ENCODE measurements at places on chromosomes 2 and 18. TPM values are rescaled to one million over a fixed set of nuclear protein-coding genes. Genes with fewer than 3 reads are reported as not detected.

DNA sequence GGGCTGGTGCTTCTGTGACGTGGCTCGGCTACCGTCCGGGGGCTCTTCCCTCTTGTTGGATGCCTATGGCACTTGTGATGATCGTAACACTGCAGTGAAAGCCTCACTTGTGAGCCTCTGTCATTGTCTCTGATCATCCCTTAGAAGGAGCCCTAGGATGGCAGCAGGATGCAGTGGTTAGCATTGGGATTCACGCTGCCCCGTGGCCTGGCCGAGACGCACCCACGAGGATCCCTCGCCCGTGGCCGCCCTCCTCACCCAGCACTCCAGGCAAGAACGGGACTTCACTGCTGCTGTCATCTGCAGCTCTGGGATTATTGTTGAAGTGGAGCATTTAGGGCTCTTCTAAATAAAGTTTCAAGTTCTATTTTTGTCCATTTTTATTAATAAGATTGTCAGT is 46.8 kb upstream of the CTDP1 start:
- H3K4me1 ChIP-seq, result no peaks in the 10 kb centered on the region
- H3K27ac ChIP-seq, result no peak overlapping the region
- H3K4me3 ChIP-seq, result no peak overlapping the region
- peaks cover 6% of the 10 kb centered on the region for H3K27me3 ChIP-seq

GRCh38 chr2:28217042-28217740 is 175.5 kb upstream of the FOSL2 start:
- DNase-seq, result no peak
- no peak overlapping the region for H3K27ac ChIP-seq
- no peaks in the 10 kb centered on the region for H3K27me3 ChIP-seq
- no peak overlapping the region for H3K4me3 ChIP-seq
- peaks cover 13% of the 10 kb centered on the region for H3K4me1 ChIP-seq

The RTTN gene
- 6.3 TPM for total RNA-seq

DNA sequence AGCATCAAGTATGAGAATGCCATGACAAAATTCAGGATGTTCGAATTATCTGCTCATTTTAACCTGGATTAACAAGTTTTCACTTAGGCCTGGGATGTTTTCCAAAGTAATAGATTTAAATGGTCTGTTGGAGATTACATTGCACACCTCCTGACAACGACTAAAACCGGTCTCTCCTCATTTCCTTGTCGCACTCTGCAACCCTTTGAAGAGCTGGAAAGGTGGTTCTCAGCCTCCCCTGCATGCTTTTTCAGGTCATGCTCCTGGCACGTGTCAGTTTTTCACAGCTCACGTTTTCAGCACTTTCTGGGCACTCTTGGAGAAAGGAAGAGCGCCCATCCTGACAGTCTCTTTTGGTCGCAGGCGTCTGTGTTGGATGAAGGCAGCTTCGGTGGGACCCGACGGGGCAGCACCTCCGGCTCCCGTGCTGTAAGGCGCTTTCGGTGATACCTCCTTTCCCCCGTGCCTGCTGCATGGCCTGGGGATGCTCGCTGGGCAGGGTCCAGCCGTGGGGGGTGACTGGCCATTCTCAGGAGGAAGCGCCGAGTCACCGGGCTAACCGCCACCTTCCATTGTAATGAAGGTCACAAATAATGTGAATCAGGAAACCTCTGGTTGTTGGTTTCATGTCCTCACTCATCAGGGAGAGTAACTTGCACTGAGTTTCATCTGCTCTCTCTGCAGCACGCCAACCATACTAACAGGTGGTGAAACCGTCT is 63.5 kb upstream of the RBM44 start:
- H3K27ac ChIP-seq, result peak overlapping the region; percentile 47
- H3K27me3 ChIP-seq, result no peaks in the 10 kb centered on the region
- H3K36me3 ChIP-seq, result peaks cover 10% of the 10 kb centered on the region
- H3K4me1 ChIP-seq, result peaks cover 84% of the 10 kb centered on the region
- DNase-seq, result no peak
- H3K4me3 ChIP-seq, result no peak overlapping the region

The LINC00305 gene
- not detected for total RNA-seq

DNA sequence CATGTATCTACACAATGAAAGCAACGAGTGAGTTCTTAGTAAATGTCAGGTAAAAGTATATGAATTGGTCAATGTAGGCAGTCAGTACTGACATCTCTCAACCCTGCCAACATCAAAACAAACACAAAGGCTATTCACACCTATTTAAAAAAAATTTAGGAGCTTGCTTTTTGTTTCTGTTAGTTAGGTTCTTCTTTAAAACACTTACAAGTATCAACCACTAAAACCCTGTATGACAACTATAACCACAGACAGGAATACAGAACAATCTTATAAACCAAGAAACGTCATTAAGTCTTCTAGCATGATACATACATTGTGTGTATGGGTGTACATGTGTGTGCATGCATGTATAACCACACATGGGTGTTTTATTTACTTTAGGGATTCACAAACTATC is 131.0 kb downstream of the TCF4 start:
- DNase-seq, result no peak
- H3K36me3 ChIP-seq, result no peaks in the 10 kb centered on the region
- no peaks in the 10 kb centered on the region for H3K27me3 ChIP-seq
- H3K4me1 ChIP-seq, result peaks cover 10% of the 10 kb centered on the region
- no peak overlapping the region for H3K27ac ChIP-seq
- no peak overlapping the region for H3K4me3 ChIP-seq

DNA sequence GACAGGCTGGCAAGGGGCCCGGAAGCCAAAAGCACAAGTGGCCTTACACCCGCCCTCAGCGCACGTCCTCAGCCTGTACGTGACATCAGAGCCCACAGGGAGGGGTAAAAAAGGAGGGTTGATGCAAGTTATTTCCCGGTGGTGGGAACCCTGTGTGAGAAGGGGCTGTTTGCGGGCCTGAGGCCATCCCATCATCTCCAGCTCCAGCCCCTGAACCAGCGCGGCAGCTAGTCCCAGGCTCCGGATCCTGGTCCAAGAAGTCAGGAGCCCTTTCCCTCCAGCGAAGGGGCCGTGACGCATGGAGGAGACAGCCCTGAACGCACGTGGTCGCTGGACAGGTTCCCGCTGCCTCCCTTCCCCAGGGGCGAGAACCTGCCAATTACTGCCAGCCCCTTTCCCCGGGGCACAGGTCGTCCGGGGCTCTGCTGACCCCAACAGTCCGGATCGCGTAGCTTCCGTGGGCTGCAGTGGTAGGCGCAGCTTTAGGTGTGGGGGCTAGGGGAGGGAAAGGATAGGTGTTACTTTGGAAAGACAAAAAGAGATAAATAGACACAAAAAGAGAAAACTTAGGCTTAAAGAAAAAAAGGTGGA is 1.3 kb upstream of the LRP2 start:
- peak overlapping the region; percentile 42 for H3K4me3 ChIP-seq
- peaks cover 10% of the 10 kb centered on the region for H3K27me3 ChIP-seq
- no peaks in the 10 kb centered on the region for H3K4me1 ChIP-seq
- no peak for DNase-seq
- no peaks in the 10 kb centered on the region for H3K36me3 ChIP-seq

The SLC11A1 gene
- 8.7 TPM for total RNA-seq

The LONRF2 gene
- 11.3 TPM for total RNA-seq

DNA sequence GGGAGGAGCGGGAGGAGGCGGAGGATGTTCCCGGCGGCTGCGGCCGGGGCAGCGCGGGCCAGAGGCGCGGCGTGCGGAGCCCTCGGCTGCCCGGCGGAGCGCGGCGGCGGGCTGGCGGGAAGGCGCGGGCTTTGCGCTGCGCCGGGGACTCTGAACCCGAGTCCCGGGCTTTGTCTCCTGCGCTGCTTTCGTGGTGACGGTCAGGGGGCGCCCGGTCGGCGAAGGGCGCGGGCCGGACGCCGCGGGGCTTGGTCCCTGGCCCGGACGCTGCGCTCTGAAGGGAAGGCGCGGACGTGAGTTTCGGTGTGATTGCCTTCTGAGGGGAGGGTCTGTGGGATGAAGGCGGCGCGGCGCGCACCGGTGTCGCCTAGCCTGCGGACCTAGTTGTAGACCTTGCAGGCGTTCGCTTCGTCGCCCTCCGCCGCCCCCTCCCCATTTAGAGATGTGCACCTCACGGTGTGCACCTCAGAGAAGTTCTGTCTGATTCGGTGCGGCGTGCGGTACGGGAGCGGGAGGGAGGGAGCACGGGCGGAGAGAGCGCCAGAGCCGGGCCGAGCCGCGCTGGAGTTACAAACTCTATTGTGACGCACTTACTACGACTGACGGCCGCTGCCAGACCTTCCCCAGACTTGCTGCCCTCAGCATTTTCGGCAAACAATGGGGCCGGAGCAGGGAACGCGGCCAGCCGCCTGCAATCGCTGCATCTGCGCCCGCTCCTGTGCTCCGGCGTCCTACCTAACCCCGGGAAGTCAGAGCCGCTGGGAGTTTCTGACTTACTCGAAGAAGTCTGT is 2.1 kb downstream of the BCL2L11 start:
- H3K4me1 ChIP-seq, result peaks cover 43% of the 10 kb centered on the region
- no peaks in the 10 kb centered on the region for H3K27me3 ChIP-seq
- H3K36me3 ChIP-seq, result no peaks in the 10 kb centered on the region
- peak overlapping the region; percentile 84 for H3K27ac ChIP-seq
- H3K4me3 ChIP-seq, result peak overlapping the region; percentile 83

The PDE11A gene
- total RNA-seq, result 1.2 TPM

- H3K4me3 ChIP-seq, result no peak overlapping the region
- no peaks in the 10 kb centered on the region for H3K4me1 ChIP-seq
- H3K36me3 ChIP-seq, result no peaks in the 10 kb centered on the region
- DNase-seq, result no peak
Observed at GRCh38 chr2:235896061-235896460, 272.1 kb downstream of the GBX2 start.

GRCh38 chr2:19488009-19488691 is 129.7 kb upstream of the OSR1 start:
- H3K27ac ChIP-seq, result no peak overlapping the region
- H3K4me1 ChIP-seq, result no peaks in the 10 kb centered on the region
- DNase-seq, result no peak

The MOCOS gene
- 0.11 TPM for total RNA-seq

DNA sequence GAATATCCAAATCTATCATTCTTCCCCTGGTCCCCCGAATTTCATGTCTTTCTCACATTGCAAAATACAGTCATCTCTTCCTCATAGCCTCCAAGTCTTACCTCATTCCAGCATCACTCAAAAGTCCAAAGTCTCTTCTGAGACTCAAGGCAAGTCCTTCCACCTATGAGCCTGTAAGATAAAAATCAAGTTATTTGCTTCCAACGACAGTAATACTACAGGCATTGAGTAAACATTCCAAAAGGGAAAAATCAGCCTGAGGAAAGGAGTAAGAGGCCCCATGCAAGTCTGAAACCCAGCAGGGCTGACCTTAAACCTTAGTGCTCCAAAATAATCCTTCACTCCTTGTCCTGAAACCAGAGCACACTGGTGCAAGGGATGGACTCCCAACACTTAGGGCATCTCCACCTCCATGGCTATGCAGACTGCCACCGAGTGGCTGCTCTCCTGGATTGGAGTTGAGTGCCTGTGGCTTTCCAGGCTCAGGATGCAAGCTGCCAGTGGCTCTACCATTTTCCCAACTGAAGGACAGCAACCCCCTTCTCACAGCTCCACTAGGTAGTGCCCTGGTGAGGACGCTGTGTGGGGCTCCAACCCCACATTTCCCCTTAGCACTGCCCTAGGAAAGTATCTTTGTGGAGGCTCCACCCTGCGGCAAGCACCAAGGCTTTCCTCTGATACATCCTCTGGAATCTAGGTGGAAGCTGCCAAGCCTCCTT is 16.3 kb downstream of the DTNA start:
- H3K27me3 ChIP-seq, result no peaks in the 10 kb centered on the region
- no peak overlapping the region for H3K27ac ChIP-seq
- no peak for DNase-seq
- no peaks in the 10 kb centered on the region for H3K36me3 ChIP-seq

The STK25 gene
- 173 TPM for total RNA-seq

The VSNL1 gene
- 30.2 TPM for total RNA-seq

GRCh38 chr2:237717366-237718276 is 81.0 kb upstream of the RBM44 start:
- peak overlapping the region; percentile 28 for H3K27ac ChIP-seq
- no peaks in the 10 kb centered on the region for H3K36me3 ChIP-seq
- no peak for DNase-seq

The ADGRF3 gene
- total RNA-seq, result not detected

The IL1F10 gene
- total RNA-seq, result not detected

DNA sequence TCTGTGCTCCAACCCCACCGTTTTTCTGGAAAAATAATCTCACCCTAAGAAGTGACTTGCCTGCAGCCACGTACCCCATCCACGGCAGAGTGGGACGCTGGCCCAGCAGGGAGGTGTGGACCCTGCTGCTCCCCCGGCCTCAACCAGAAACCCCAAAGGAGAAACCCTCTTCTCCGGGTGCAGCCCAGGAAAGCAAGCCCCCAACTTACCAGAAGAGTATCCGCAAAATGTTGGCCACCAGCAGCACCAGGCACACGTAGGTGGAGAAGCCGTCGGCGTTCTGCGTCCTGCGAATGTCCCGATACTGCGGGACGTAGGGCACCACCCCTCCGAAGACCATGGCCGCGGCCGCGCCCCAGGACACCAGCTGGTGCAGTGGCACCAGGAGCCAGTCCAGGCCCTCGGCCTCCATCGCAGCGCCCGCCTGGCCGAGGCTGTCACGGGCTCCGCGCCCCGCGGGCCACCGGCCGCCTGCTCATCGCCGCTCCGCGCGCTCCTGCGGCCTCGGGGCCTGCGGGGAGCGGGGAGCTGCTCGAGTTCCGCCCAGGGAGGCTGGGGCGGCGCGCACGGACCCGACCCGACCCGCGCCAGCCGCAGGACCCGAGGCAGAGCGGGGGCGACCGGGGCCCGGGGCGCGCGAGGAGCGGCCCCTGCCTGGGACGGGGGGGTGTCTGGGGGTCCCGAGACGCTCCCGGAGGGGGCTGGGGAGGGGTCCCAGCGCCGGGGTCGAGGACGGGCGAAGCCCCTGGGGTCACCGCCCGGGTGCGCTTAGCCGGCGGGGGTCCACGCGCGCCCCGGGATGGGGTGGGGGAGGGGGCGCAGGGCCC is 725 bp downstream of the SLC66A2 start:
- peak overlapping the region; percentile 99 for H3K4me3 ChIP-seq
- peak overlapping the region; percentile 93 for H3K27ac ChIP-seq
- no peak for DNase-seq
- no peaks in the 10 kb centered on the region for H3K27me3 ChIP-seq
- no peaks in the 10 kb centered on the region for H3K36me3 ChIP-seq

DNA sequence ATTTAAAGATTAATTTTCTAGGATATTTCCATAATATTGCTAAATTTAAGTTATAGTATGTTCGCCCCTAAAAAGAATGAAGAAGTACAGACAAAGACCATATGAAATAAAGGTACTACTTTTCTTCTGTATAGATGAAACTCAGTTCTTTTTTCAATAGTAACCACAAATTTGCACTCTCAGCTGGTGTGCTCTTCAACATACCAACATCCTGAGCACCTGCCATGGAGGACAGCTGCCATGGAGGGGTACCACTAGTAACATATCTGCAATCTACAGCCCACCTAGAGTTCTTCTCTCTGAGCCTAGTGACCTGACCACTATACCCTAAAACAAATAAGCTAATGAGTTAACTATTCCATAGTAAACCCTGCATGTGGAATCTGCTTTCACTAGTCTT is 36.8 kb upstream of the ERCC3 start:
- no peak overlapping the region for H3K4me3 ChIP-seq
- no peak for DNase-seq
- H3K36me3 ChIP-seq, result peaks cover 25% of the 10 kb centered on the region
- no peak overlapping the region for H3K27ac ChIP-seq

All from right atrium auricular region (tissue), 2 donors.